Nasal cavity respiratory epithelium epithelial cell of viscerocranial mucosa (primary cell): ENCODE measurements at places on chromosomes 1 and 21. TPM values are rescaled to one million over a fixed set of nuclear protein-coding genes. Genes with fewer than 3 reads are reported as not detected.

The PRR9 gene
- 2.1 TPM in 1 of 2 replicates, not detected in the other for total RNA-seq

The EFNA3 gene
- 4.1 and 8.4 TPM in 2 replicates for total RNA-seq

The LRRC41 gene
- 75.2 and 75.7 TPM in 2 replicates for total RNA-seq

The SLC1A7 gene
- total RNA-seq = not detected in 2 replicates

The MFAP2 gene
- 14.4 and 17.6 TPM in 2 replicates for total RNA-seq

The LCE2A gene
- total RNA-seq = not detected in 2 replicates
